ENCODE measurements at places on chromosomes 16 and 17. TPM values are rescaled to one million over a fixed set of nuclear protein-coding genes. Genes with fewer than 3 reads are reported as not detected.

DCTN5 gene
- 23.4 TPM for total RNA-seq

SLC5A11 gene
- 0.22 TPM for total RNA-seq

CDK5R1 gene
- total RNA-seq, result 0.46 TPM

CLDN9 gene
- 1.9 TPM for total RNA-seq

NPIPA3 gene
- total RNA-seq, result 1.8 TPM

ASPHD1 gene
- 11.2 TPM for total RNA-seq

NUPR1 gene
- 67.5 TPM for total RNA-seq

GRCh38 chr16:17397499-17397891 lies 73.3 kb downstream of the XYLT1 start:
- DNase-seq, result peak; percentile 62

GRCh38 chr17:1627182-1627981 lies 1.3 kb downstream of the SLC43A2 start:
- no peak for DNase-seq

DNA sequence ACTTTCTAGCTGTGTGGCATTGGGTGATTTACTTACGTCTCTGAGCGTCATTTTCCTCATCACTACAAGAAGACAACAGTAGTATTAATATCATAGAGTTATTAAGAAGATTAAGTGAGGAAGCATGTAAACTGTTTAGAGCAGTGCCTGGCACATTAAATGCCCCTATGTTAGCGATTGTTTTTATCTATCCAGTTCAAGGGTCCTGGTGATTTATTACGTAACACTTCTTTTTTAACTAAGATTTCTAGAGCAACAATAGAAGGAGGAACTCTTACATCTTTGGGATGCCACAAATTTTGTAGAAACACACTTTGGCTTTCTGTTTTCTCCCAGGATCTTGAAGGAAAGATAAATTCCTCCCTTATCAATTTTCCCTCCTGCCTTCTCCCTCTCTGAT lies 3.3 kb upstream of the GAS7 start:
- DNase-seq, result no peak

DNA sequence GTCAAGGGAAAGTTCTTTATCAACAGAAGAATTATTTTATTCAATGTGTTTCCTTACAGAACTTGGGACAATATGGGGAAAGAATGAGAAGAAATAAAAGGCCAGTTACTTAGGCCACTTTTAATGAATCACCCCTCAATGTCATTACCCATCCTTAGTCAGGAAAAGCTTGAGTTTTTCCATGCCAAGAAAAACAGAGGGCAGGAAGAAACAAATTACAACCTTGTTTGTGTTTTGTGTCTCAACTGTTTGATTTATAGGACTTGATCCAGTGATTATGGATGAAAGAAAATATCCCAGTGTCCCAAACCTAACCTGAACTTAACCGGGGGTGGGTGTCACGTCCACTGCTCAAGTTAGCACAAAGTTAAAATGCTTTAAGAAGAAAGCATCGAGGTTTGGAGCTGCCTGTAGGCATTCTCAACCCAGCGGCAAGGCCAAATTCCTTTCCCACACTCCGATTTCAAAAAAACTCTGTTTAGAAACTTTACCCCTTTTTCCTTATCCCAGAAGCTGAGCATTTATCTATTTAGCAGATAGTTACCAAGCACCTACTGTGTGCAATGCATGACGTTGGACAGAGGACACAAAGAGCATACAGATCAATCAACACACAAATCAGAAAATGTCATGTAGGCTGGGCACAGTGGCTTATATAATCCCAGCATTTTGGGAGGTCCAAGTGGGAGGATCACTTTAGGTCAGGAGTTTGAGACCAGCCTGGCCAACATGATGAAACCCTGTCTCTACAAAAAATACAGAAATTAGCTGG lies 14.0 kb upstream of the CYB5B start:
- DNase-seq, result no peak

GRCh38 chr16:15055141-15056053 lies 477 bp downstream of the NTAN1 start:
- peak; percentile 48 for DNase-seq

DNA sequence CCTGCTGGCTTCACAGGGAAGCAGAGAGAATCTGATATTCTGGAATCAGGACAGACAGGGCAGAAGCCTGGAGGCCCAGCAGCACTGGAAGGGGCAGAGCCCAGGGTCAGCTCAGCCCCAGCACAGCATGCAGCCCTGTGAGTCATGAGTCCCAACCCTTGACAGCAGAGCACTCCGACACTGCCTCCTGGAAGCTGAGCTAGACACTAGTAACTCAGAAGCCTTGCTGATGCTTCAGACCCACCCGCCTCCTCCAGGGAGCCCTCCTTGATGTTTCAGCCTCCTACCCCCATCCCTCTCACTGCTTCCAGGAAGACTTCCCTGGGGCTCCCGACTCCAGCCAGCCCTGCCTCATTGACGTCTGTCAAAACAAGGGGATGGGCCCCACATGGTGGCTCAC lies 6.9 kb downstream of the CAMKK1 start:
- no peak for DNase-seq

DNA sequence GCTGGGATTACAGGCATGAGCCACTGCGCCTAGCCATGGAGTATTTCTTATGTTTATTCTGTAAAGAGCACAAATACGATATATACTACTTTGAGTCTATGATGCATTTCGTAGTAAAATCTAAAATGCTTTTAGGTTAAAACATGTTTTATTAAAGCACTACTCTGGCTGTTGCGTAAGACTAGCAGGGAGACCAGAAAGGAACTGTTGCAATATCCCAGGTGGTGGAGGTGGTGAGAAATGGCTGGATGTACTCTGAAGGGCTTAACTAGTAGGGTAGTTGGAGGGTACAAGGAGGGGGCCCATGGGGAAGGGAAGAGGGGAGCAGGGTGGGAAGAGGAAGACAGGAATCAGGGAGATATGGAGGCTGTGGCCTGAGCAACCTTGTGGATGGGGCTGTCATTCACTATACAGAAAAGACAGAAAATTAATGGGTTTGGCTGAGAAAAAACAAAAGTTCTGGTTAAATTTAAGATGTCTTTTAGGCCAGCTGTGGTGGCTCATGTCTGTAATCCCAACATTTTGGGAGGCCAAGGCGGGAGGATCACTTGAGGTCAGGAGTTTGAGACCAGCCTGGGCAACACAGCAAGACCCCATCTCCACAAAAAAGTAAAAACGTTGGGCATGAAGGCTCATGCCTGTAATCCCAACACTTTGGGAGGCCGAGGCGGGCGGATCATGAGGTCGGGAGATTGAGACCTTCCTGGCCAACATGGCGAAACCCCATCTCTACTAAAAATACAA lies 35.8 kb downstream of the ST3GAL2 start:
- no peak for DNase-seq

- DNase-seq, result no peak
These were observed 709 bp upstream of the MRPL28 start for GRCh38 chr16:370979-371514.

DNA sequence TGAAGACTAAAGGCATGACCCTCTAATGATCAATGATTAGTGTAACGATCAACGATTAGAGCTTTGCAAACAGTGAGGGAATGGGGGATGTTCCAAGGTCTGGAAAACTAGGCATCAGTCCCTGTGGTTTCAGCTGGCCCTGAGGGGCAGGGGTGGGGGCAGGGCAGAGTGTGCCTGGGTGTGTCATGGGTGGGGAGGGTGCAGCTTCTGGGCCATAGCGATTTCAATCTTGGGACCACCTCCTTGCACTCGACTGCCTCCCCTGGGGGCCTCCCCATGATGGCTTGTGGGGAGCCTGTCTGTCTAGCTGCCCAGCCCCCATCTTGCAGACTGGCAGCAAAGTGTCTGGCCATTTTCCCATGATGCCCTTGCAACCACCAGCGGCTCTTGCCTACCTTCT lies 8.4 kb downstream of the TAC4 start:
- no peak for DNase-seq

- DNase-seq, result peak; percentile 60
These were observed 2.7 kb downstream of the ZFPM1 start for GRCh38 chr16:88455610-88456355.

Data from pancreas (tissue), 10 donors.